ENCODE measurements at places on chromosomes 1 and 21.

GRCh38 chr1:33098371-33098770 is 17.4 kb downstream of the AZIN2 start:
- ATAC-seq = no peak

GRCh38 chr1:10903821-10904220 is 107.4 kb upstream of the CASZ1 start:
- no peak for ATAC-seq

DNA sequence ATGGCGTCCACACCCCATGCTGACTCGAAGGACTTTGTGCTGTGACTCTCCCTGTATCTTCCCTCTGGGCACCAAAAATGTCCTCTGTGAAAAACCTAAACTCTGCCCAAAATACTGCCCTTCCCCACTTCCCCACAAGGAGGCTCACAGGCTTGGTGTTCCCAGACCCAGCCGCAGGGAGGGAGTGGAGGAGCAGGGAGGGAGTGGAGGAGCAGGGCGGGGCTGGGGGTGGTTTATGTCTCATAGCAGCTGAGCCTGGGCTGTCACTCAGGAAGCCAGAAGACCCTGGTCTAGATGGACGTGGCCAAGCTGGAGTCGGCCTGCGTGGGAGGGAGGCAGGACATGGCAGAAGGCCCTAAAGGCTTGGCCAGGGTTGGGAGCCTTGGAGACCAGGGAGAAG is 461.7 kb downstream of the PTPRU start:
- peak; percentile 78 for ATAC-seq

- peak; percentile 24 for ATAC-seq
These were observed 1.0 kb downstream of the PRDX6 start for GRCh38 chr1:173478094-173478674.

All from SK-N-SH treated with all-trans-retinoic acid at 6 μM for 48 hours (cell line).